ENCODE measurements at places on chromosomes 5 and 9.

- no peak for DNase-seq
These were observed 1.3 kb downstream of the ADRB2 start for GRCh38 chr5:148827723-148828122.

DNA sequence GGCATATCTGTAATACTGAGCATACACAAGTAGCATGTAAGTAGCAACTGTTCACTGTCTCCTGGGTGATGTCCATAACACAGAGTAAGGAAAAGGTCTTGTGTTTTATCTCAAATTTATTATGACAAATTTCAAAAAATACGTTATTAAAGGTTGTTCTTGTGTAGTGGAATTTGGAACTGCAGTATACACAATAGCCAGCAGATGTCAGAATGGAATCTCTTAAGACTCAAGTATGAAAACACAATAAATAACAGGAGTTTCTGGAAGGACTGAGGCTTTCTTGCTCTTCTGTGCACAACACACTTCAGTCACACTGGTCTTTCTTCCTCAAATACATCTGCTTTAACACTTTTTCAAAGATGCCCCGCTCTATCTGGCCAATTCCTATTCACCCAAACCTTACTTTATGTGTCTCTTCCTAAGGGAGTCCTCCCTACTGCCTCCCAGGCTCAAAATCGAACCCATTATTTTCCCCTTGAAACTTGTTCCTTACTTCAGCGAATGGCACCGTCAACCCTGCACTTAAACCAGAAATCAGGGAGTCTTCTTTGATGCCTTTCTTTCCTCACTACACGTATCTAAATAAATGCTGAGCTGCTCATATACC, 6.5 kb upstream of the FBXO10 start:
- no peak for DNase-seq

GRCh38 chr5:24110004-24110615, 534.7 kb downstream of the CDH10 start:
- no peak for DNase-seq

GRCh38 chr5:163399923-163400322, 37.5 kb upstream of the CCNG1 start:
- DNase-seq, result no peak

- DNase-seq, result no peak
These were observed 32.7 kb downstream of the OSMR start for GRCh38 chr5:38878391-38879077.

- no peak for DNase-seq
These were observed 166.4 kb downstream of the DMRT2 start for GRCh38 chr9:1216532-1216931.

GRCh38 chr9:3525096-3525835, 535 bp downstream of the RFX3 start:
- no peak for DNase-seq

- no peak for DNase-seq
These were observed 292.9 kb downstream of the CDH18 start for GRCh38 chr5:19694949-19695611.

DNA sequence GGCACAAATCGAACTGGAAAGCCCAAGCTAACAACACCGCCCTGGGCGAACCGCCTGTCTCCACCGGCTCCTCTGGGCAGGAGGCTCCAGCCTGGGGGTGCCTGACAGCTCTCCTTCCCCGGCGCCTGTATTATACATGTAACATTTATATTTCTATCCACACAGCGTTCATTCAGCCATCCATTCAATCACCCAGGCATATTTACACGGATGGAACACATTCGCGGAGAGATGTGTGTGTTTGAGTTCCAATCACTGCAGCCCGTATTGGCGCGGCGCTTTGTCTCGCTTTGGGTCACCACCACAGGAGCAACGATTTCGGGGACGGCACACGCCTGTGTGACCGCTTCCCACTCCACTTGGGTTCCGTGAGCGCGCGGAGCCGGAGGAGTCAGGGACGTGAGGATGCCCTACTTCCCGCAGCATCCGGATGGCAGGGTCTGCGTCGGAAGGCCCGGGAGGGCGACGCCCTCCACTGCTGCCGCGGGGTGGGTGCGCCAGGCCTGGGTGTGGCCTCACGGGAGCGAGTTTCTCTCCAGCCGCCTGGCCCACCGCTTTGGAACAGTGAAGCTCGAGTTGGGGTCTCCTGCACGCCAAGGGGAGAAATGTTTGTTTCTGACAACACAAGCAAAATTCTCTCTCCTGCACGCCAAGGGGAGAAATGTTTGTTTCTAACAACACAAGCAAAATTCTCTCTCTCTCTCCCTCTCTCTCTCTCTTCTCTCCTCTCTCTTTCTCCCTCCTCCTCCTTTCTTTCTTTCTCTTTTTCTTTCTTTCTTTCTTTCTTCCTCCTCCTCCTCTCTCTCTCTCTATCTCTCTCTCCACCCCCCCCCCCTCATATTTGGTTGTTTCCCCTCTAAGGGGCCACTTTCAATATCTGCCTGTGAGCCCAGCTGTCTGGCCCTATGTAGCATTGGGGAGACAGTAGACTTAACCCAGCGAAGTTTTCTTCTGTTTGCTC, 1.1 kb upstream of the SV2C start:
- DNase-seq, result no peak

DNA sequence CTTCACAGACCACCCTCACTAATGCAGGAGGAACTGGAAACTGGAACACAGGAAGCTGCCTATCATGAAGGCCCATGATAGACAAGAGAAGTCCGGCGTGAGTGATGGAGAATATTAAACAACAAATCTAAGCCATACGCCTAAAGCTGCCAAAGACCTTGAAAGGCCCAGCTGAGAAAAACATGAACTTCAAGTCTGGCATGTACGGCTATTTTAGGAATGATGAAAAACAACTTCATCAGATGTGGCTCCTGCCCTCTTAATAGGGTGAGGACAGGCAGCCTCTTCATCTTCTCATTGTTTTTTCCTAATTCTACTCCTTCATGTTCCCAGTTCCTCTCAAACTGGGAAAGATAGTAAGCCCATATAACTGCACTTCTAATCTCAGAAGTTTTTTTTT, 20.3 kb downstream of the FBP1 start:
- no peak for DNase-seq
